AG04450 (cell line): ENCODE measurements at places on chromosomes 11 and 22.

- no peak for DNase-seq
Observed at GRCh38 chr22:48919851-48920589, 907.7 kb downstream of the BRD1 start.

DNA sequence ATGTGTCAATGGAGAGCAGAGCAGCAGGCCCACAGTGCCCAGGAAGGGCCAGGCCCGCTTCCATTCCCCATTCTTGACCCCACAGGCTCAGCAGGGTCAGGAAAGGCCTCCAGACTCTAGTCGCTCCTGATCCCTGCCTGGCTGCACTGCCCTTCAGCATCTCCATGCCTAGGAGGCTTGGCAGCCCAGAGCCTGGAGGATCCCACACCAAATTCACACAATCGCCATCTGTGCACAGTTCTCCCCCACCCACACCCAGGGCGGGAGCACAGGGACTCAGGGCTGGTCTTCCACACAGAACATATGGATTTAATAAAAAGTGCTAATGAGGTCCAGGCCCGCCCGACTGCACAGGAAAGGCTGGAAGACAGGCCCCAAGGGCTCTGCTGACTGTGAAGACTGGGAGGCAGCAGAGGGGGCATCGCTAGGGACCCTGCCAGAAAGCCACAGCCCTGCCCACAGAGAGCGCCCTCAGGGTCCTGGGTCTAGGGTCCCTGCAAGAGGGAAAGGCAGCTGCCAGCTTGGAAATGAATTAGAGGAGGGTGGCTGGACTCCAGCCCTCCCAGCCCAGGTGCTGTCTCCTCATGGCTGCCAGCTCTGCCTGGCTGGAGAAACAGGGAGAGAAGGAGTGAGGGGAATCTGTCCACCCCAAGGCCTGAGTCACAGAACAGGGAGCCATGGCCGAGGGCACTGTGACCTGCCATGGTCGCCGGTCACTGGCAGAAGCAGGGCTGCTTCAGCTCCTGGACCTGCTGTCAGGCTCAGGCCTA is 39.7 kb downstream of the DKK3 start:
- DNase-seq, result no peak

DNA sequence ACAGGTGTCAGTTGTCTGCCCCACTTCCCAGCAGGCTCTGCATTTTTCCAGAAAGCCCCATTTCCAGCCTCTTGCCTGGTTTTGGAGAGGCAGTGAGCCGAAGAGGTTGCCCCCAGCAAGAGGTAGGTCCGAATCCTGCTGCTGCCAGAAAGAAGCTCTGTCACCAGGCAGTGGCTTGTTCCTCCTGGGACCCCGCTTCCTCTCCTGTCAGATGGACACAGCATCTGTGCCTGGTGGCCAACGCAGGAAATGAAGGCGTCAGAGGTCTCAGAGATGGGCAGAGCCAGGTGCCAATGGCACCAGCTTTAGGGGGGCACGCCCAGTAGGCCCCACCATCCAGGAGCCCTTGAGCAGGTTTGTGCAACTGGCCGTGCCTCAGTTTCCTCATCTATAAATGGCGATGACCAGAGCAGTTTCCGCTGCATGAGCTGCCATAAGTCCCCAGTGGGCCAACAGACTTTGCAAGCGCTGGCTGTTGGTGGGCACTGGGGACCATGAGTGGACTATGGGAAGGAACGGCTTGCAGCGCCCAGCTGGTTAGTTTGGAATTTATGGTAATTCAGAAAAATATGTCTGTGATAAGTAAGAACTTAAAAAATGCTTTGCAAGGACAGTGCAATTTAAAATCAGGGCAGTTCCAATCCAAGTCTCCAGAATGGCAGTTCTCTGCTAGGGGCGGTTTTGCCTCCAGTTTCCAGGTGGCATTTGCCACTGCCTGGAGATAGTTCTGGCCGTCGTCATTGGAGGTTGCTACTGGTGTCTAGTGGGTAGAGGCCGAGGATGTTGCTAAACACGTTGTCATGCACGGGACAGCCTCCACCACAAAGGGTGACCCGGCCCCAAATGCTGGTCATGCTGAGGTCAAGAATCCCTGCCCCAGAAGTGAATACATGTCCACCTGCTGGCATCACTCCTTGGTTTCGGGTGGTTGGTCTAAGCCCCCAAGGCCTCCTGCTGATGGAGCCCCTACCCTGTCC is 2.3 kb upstream of the OSBPL5 start:
- DNase-seq, result no peak

DNA sequence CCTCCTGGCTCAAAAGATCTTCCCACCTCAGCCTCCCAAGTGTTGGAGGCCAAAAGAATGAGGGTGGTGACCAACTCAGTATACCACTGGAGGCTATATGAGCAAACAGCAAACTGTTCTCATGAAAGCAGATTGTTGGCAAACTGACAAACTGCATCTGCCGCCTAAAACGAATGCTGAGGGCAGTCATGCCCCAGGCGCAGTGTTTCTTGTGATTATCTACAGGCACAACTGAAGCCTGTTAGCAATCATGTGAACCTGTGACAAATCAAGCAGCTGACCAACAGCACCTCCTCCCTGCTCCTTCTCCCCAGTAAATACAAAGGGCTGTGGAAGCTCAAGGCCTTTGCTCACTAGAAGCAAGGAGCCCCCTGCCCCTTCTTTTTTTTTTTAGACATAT is 47.8 kb downstream of the BTBD10 start:
- no peak for DNase-seq

DNA sequence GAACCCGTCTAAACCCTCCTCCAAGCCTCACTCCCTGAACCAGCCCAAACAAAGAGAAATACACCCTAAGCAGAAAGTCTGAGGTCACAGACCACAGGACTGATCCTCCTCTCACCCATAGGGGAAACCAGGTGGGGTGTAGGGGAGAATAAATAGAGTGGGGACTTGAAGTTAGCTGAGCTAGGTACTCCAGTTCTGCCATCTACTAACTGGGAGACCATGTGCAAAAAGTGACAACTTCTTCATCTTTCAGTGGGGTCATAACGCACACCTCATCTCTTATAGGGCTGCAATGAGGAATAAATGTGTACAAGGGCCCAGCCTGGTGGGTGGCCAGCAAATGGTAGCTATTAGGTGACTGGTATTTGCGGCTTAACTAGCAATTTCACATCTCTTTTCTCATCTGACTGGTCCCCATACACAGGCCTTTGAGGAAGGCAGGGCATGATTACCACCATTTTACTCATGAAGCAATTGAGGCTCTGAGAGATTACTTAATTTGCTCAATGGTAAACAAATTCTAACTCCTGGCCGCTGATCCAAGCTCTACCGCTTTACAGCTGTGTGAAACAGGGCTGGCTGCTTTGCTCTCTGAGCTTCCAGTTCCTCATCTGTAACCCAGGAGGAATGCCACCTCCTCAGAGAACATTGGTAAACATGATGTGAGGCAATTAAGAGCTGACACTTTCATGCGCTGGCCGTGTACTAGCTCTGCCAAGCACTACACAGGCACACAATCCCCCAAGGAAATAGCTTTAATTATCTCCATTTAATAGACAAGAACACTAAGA is 16.6 kb downstream of the TBC1D10A start:
- no peak for DNase-seq

DNA sequence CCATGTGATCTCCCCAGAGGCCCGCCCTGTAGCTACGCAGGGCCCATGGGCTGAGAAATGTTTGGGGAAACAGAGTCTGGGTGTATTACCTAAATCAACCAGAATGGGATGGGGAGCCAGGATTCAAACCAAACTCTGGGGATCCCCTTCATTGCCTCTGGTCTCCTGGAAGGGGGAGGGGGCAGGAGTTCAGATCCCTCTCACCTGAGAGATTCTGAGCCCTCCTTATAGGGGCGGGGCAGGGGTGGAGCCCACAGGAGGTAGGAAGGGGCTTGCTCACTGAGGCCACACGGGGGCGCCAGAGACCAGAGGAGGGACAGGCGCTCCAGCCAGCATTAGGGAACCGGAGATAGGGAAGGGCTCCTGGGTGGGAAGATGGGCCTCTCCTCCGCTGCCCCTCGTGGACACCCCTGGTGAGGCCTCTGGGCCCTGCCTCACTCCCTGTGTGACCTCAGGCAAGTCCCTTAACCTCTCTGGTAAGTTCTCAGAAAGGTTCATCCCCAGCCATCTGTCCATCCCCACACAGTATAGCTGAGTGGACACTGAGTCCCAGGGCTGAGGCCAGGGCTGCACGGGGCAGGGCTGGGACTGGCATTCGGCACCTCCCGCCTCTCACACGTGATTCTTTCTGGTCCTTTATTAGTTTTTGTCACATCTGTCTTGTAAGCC is 2.7 kb upstream of the CDC42BPG start:
- DNase-seq, result peak; percentile 63

DNA sequence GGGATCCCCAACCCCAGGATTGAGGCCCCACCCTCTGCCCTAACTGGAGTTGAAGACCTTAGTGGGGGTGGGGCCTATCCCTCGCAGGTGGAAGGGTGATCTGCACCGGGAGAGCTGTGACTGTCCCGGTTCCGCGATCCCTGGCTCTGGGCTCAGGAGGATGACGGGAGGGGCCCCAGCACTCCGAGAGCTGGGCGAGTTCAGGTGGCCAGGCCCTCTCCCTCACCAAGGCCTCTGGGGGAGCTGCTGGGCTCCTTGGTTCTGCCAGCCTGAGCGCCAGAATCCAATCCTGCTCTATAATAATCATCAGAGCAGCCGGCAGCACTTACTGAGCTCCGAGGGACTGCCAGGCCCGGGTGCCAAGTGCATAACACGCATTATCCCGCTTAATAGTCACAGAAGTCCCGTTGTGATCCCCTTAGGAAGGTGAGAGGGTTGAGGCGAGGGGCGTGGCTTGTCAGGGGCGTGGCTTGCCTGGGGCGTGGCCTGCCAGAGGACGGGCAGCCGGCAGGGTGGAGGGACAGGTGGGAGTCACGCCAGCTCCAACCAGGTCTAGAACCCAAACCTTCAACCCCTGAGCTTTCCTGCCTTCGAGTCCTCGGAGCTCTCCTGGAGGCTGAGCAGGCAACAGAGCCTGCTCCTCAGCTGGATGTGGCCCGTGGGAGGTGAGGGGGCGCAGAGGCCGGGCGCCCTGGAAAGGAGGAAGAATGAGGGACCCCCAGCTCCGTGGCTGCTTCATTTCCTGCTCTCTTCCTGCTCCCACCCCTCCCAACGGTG is 7.3 kb upstream of the SYT7 start:
- no peak for DNase-seq

- no peak for DNase-seq
Observed at GRCh38 chr11:76102802-76103201, 103.5 kb downstream of the WNT11 start.

DNA sequence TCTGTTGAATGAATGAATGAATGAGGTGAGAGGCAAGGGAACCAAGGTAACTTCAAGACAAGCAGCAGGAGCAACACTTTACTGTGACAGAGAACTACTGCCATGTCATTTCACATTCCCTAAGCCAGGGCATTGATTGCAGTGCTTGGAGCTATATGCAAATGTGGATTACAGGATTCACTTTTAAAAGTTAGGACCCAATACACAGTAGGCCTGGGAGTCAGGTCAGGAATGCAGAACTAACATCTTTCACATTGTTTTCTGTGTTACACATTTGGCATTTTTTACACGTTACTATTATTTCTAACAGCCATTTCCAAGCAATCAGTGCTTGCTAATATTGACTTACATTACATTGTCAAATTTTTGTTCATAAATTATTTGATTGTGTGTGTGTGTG is 26.2 kb upstream of the ME3 start:
- DNase-seq, result no peak

GRCh38 chr11:79296141-79296540 is 144.7 kb downstream of the TENM4 start:
- no peak for DNase-seq

GRCh38 chr22:20465759-20466077 is 28.1 kb upstream of the SCARF2 start:
- no peak for DNase-seq

GRCh38 chr11:65381716-65382032 is 772 bp downstream of the SLC25A45 start:
- no peak for DNase-seq

DNA sequence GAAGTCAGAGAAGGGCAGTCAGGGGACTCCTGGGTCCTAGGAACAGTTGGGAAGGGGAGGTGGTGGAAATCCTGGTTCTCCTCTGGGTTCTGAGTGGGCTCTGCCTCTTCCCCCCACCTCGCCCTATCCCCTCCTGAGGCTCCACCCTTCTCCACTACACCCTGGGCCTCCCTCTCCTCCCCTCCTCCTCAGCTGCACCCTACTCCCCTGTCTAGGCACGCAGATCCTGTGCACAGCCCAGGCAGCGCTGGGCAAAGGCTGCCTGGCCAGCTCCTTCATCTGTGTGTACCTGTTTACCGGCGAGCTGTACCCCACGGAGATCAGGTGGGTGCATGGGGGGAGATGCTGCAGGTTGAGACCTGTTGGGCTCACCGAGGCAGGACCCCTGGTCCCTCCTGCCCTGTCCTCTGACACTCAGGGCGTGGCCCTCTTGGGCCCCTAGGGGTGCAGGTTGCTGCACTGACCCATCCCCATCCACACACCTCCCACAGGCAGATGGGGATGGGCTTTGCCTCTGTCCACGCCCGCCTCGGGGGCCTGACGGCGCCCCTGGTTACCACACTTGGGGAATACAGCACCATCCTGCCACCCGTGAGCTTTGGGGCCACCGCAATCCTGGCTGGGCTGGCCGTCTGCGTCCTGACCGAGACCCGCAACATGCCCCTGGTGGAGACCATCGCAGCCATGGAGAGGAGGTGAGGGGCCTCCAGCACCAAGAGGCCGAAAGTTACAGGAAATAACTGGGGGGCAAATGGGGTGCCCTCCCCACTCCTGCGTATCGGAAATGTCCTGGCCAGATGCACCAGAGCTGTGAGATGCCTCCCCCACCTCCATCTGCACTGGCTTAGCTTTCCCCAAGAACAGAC is 25.3 kb upstream of the POLA2 start:
- DNase-seq, result no peak

DNA sequence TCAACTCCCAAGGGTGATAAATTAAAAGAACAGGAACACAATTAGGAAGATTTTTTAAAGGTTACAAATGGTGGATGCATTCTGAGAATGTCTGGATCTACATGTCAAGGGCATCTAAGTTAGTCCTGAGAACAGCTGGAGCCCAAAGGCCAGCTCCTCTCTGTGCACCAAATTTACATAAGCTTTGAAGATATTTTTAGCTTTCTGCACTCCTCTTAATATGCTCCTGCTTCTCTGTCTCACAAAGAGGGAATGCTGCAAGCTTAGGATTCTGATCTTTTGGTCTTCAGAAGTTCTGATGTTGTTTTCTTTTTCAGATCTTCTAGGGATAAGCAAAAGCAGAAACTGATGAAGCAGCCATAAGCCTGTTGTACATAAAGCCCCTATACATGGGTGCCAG is 309.8 kb upstream of the NCAM1 start:
- no peak for DNase-seq

DNA sequence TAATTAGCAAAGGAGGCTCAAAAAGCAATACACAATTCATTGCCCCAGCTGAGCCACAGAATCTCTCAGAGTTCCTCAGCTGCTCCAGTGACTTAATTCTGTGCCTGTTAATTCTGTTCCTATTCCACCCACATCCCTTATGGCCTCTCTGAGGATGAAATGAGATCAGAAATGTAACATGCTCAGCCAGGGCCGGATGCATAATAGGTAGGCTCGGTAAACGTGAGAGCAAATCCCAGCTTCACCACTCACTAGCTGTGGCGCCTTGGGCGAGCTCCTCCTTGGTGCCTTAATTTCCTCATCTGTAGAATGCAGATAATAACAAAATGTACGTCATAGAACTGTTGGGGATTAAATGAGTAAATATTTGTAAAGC is 42.8 kb upstream of the DKK3 start:
- DNase-seq, result no peak
